ENCODE measurements at places on chromosomes 16 and 17.

- H3K36me3 ChIP-seq = no peaks in the 10 kb centered on the region
- no peak overlapping the region for H3K4me3 ChIP-seq
- H3K27me3 ChIP-seq = no peaks in the 10 kb centered on the region
- DNase-seq = no peak
- no peaks in the 10 kb centered on the region for H3K4me1 ChIP-seq
These were observed 119.5 kb downstream of the IRF8 start for GRCh38 chr16:86018487-86018886.

- H3K4me1 ChIP-seq = no peaks in the 10 kb centered on the region
- no peak for DNase-seq
- no peaks in the 10 kb centered on the region for H3K36me3 ChIP-seq
- no peaks in the 10 kb centered on the region for H3K27me3 ChIP-seq
- H3K27ac ChIP-seq = no peak overlapping the region
These were observed 38.4 kb upstream of the IRF8 start for GRCh38 chr16:85860413-85861094.

DNA sequence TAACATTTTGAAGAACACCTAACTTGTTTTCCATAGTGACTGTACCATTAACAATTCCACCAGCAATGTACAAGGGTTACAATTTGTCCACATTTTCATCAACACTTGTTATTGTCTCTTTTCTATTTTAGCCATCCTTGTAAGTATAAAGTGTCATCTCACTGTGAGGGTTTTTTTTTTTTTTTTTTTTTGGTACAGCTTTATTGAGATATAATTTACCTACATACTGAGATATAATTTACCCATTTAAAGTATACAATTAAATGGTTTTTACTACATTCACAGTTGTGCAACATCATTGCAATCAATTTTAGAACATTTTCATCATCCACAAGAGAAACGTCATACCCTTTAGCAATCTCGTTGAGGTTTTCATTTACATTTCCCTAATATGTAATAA, 17.9 kb upstream of the TMIGD1 start:
- H3K4me3 ChIP-seq = no peak overlapping the region
- no peak for DNase-seq
- no peaks in the 10 kb centered on the region for H3K27me3 ChIP-seq
- no peaks in the 10 kb centered on the region for H3K36me3 ChIP-seq

GRCh38 chr16:88610909-88611812, 27.2 kb upstream of the IL17C start:
- H3K4me1 ChIP-seq = no peaks in the 10 kb centered on the region
- no peaks in the 10 kb centered on the region for H3K27me3 ChIP-seq
- no peak for DNase-seq
- no peak overlapping the region for H3K4me3 ChIP-seq
- no peaks in the 10 kb centered on the region for H3K36me3 ChIP-seq

DNA sequence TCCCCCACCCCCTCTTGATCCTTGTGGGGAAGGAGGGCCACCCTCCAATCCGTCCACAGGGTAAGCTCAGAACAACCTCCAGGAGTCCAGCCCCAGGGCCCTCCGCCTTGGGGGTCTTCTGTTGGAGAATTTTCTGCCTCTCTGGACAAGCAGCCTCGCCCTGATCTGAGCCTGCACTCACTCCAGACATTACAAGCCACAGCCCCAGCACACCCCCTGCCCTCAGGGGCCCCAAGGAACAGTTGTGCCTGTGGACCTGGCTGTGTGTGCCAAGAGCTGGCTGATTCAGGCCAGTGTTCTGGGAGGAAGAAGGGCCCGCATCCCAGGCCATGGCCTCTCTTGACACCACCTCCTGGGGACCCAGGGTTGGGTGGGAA, 477 bp upstream of the ARHGAP27 start:
- H3K4me3 ChIP-seq = no peak overlapping the region
- H3K27me3 ChIP-seq = no peaks in the 10 kb centered on the region
- DNase-seq = no peak
- no peaks in the 10 kb centered on the region for H3K36me3 ChIP-seq

DNA sequence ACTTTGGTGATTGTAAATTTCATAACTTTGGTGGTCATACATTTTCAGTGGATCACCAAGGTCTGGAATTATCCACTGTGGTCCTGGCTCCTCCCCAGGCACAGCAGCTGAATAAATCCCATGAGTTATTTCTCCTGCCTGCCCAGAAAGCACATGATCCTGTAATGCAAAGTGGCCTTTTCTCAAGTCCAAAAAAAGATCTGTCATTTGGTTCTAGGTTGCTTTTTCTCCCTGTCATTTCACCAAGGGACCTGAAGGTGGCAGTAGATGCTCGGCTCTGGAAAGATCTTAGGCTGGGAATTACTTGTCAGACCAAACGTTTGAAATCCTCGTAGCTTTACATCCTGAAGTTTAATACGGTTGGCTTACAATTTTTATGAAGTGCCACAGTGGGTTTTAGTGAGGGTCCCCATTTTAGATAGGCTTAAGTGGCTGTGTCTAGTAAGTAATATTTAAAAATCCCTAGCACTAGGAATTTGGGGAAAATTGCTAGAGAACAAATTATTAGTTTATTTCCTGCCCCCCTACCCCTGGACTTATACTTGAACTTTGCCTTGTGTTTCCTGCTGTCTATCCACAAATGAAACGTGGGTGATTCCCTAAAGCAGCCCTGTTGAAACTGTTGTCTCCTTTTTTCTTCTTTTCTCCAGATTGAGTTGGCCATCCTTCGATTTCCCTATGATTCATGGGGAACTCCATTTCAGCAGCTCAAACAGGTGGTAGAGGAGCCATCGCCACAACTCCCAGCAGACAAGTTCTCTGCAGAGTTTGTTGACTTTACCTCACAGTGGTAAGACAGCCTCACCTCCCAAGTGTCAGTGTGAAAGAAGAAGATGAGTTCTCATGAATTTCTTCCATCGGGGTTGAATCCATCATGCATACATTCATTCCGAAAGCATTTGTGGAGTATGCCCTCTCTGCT, 111.7 kb downstream of the MAP2K6 start:
- peaks cover 26% of the 10 kb centered on the region for H3K36me3 ChIP-seq
- H3K27ac ChIP-seq = no peak overlapping the region
- H3K4me3 ChIP-seq = no peak overlapping the region
- DNase-seq = no peak
- no peaks in the 10 kb centered on the region for H3K4me1 ChIP-seq
- H3K27me3 ChIP-seq = no peaks in the 10 kb centered on the region

DNA sequence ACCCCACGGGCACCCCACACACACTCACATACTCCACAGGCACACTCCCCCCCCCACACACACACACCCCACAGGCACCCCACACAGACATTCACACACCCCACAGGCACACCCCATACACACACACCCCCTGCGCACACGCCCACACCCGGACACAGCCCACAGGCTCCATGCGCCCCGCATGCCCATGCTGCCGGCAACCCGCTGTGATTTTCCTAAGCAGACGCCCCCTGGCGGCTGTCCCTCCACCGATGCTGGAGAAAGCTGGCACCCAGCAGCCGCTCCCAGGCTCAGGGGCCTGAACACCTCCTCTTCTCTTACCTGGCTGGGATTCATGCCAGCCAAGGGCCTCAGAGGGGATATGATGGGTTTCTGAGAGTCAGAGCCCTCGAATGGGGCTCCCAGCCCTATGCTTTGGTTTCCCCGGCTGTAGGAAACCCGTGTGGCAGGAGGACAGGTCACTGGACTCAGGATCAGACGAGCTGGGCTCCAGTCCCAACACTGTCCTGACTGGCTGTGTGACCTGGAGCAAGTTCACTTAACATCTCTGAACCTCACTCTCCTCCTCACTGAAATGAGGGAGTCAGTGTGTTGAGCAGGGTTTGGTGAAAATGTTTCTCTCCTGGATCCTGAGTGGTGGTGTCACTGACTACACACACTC, 19.6 kb upstream of the TNFRSF13B start:
- H3K4me3 ChIP-seq = no peak overlapping the region
- no peak overlapping the region for H3K27ac ChIP-seq
- DNase-seq = peak; percentile 73
- H3K27me3 ChIP-seq = no peaks in the 10 kb centered on the region
